T-helper 17 cell (primary cell): ENCODE measurements at places on chromosomes 4 and X.

DNA sequence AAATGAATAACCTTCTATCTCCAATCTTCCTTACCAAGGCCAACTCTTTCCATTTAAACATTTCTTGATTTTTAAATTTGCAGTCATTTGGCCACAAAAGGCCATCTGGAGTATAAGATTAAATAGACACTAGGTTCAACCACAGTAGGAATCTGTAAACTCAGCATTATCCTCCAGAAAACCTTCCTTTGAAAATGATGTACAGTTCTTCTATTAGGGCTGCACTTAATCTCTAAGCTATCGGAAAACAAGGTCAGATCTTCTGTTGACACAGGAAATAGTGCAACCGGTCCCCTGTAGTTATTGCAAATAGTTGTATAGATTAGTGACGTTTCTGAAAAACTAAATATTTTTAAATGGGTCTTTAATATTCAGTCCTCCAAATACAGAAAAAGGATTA, 359.0 kb upstream of the ATOH1 start:
- no peak for DNase-seq

DNA sequence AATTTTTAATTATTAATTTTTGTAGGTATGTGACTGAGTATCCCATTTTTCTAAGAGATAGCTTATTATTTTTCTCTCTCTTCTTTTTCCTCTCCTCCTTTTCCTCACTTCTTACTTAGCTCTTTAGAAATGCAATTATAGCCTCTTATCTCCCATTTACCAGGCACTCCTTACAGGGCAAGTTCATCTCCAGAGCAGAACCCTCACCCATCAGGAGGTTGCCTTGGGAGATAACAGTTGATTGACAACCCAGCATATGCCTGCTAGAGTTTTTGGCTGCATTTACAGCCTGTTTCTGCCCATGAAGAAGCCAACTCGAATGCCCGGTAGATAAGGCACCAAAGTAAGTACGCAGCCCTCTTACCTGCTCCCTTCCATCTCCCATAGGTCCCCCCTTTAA, 572.9 kb upstream of the ZFP42 start:
- no peak for DNase-seq

DNA sequence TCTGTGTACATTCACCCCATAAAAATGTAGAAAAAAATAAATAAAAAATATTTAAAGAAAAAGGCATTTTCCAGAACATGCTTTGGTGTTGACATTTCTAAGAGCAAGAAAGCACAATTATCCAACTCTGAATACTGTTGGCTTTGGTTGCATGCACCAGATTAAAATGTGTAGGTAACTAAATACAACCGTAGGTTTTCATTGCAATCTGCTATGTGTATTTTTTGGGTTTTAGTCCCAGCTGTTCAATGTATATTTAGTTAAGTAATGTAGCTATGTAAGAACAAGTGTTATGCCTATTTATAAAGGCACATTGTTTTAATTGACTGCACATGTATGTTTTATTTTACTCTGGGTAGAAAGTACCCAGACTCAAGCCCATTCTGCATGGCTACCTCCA, 108.1 kb upstream of the PAQR3 start:
- no peak for DNase-seq

- DNase-seq: no peak
These were observed 8.1 kb downstream of the LAMTOR3 start for GRCh38 chr4:99886146-99886545.

- DNase-seq: no peak
These were observed 229.2 kb upstream of the AGA start for GRCh38 chr4:177671387-177671786.

DNA sequence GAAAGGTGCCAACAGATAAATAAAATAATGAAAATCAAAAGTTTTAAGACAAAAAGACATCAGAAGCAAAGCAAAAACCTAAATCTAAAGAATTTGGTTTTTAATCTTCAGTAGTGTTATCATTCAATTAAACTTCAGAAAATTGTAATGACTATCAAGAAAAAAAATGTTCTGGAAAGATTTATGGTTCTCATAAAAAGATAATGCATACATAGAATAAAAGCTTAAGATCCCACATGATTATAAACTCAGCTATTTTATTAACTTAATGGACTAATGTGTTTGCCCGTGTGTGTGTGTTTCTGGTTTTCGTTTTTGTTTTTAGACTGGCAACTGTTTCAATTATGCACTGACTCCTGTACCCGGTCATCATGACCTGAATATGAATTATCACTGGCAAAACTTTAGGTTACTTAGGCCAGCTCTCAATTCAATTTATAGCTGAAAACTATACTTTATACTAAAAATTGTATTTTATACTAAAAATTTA, 217.5 kb upstream of the DKK2 start:
- DNase-seq: no peak
